ENCODE measurements at places on chromosomes 6 and 20.

GRCh38 chr20:34824806-34825529 lies 483 bp downstream of the NCOA6 start:
- DNase-seq: peak; percentile 67

DNA sequence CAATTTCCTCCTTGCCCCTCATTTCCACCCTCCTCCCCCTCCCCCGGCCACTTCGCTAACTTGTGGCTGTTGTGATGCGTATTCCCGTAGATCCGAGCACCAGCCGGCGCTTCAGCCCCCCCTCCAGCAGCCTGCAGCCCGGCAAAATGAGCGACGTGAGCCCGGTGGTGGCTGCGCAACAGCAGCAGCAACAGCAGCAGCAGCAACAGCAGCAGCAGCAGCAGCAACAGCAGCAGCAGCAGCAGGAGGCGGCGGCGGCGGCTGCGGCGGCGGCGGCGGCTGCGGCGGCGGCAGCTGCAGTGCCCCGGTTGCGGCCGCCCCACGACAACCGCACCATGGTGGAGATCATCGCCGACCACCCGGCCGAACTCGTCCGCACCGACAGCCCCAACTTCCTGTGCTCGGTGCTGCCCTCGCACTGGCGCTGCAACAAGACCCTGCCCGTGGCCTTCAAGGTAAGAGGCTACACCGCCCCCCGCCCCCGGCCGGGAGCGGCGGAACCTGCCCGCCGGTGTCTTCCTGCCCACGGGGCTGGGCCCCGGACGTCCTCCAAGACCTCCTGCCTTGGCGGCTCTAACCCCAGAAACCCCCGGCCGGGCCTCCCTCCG lies 44.9 kb upstream of the SUPT3H start:
- DNase-seq: peak; percentile 49

DNA sequence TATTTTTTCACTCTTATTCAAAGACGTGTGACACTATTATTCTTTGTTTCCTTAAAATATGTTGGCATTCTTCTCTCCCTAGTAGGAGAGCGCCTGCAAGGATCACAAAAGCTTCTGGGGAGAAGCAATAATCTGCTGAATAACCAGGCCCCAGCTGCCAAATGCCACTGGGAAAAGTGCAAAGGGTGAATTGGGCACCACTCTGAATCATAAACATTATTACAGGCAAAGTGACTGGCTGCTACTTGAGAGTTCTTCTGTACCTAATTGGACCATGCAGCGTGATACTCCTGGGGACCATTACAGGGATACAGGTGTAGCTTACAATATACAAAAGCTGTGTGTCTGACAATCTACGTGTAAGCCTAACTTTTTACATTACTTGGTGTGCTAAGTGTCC lies 152.8 kb downstream of the ATXN1 start:
- DNase-seq: no peak

- no peak for DNase-seq
These were observed 17.8 kb upstream of the MYT1 start for GRCh38 chr20:64146301-64146935.

DNA sequence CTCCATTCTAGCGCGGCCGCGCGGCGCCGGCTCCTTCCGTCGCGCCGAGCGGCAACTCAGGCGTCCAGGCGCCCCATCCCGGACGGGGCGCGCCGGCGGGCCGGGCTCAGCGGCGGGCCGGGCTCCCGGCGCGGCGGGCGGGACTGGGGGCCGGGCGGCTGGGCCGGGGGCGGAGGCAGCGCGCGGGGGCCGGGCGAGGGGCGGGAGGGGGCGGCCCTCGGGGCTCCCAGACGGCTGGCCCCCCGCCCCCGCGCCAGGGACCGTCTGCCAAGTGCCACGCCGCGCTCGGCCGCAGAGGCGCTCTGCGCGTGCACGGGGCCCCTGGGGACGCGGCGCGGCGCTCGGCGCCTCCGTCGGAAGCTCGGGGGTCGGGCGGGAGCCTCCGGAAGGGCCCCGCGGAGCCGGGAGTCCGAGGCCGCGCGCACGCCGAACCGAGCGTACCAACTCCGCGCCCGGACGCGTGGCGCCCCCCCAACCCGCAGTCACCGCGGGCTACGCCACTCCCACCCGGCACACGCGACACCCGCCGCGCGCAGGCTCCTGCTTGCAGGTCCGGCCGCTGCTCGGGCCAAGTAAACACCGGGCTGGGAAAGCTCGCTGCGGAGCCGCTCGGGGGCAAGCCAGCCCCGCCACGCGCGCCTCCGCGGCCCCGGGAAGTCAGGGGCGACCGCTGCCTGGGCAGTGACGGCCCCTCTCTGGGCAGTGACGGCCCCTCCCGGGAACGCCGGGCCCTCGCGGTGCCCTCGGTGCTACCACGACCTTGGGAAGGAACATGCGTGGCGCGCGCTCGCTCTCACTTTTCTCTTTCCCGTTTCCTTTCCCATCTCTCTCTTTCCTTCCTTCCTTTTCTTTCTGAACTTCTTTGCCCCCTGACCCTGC lies at the start of gene PREX1:
Gene PREX1 (minus strand): TSS at position 145 of the 879 bp plus-strand sequence. CDS start 139 bp downstream, at position 6.
- peak; percentile 85 for DNase-seq
